Stimulated activated CD4-positive, alpha-beta T cell treated with anti-CD3 and anti-CD28 coated beads, Interleukin-2, amount 100 ng/mL, for 24 hours (primary cell): ENCODE measurements at places on chromosomes 1 and 21.

DNA sequence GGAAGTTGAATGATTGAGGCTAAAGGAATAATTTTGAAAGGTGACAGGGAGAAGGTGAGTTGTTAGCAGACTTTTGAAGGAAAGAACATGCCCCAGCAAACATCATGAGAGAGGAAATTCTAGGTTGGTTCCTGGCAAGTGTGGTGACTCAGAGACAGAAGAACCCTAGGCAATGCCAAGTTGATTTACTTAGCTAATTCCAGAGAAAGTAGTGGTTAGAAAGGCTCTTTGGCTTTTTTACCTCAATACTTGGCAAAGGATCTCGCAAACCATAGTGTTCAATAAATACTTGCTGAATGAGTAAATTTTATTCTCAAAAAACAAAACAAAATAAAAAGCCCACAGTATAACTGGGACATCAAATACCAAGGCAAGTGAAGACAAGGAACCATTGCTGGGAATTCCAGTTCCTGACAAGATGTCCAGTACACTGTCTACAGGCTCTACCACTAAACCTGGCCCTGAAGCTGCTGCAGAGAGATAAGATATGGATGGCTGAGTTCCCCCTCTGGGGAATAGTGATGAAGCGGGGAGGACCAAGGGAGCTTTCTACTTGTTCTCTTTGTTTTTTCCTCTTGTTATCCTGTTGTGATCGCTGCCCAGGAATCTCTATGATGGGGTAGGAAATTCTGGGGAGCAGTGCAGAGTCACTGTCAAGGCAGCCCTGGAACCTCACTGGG, 48.2 kb downstream of the IL12RB2 start:
- DNase-seq = no peak

GRCh38 chr21:46059195-46059594, 38.7 kb upstream of the COL6A2 start:
- DNase-seq = no peak

- DNase-seq = no peak
Measured at GRCh38 chr21:33244779-33245105, 15.0 kb downstream of the IFNAR2 start.

DNA sequence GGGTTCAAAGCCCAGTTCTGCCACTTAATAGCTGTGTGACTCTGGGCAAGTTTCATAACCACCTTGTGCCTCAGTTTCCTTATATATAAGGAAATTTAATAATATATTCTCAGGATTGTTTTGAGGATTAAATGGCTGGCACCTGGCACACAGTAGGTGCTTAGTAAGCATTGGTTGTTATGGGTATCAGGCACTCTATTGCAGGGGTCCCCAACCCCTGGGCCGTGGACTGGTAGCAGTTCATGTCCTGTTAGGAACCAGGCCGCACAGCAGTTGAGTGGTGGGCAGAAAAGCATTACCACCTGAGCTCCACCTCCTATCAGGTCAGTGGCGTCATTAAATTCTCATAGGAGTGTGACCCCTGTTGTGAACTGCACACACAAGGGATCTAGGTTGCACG, 18.5 kb downstream of the PARS2 start:
- DNase-seq = no peak

- no peak for DNase-seq
Measured at GRCh38 chr1:18422076-18422777, 58.5 kb upstream of the KLHDC7A start.

DNA sequence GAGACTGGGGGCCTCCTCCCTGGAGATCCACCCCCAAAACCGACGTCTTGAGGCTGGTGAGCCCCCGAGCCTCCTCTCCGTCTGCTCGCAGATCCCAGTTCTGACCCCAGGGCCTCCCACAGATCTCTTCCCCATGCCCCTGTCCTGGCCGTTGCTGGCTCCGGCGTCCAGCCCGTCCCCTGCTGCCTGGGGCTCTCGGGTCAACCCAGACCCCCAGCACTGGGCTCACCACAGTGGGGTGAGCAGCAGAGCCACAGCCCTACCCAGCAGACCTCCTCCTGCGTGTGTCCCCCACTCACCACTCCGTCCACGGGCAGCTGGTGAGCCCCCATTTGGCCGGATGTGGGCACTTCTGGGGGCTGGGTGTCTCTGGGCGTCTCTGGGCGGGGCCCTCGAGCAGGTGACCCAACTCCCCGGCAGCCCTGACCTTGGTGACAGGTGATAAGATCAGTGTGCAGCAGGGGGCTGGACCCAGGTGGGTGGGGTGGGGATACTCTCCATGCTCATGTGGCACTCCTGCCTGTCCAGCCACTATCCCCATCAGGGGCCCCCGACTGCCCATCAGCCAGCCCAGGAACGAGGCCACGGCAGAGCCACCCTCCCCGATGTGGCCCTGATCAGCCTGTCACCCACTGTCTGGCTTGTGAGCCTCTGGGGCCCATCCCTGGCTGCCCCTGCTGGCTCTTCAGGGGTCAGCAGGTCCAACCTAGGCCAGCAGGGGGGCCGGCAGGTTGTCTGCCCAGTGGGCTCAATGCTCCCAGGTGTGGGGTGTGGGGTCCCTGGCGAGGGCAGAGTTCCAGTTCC, 709 bp downstream of the TNFRSF14 start:
- DNase-seq = peak; percentile 42

DNA sequence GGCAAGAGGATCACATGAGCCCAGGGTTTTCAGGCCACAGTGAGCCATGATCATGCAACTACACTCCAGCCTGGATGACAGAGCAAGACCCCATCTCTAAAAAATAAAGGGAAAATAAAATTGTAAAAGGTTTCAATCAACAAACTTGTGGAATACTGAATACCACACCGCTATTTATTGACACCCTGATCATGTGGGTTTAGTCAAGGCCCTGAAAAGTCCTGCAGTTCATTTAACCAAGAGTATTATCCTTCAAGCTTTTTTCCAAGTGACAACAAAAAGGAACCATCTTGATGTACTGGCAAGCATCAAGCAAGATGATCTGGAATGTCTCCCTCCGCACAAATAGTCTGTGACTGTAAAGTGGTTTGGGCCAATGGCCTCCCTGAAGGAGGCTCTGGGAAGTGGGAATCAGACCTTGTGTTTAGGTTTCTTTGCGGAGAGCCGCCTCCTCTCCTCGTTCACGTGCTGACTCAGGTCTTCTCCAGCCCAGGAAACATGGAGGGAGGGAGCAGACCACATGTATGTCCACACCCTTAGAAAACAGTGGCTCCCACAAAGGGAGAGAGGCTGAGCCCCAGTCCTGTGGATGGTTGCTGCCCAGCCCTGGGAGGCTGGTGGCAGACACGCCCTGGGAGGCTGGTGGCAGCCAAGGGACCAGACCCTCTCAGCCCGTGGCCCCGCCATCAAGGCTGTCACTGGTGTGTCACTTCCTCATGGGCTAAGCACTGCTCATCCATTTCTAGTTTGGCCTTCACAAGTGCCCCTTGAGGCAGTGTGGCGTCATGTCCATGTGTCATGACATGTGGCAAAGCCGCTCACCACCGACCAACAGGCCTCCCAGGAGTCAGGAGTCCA, 56.7 kb downstream of the RIPK4 start:
- no peak for DNase-seq

- no peak for DNase-seq
Measured at GRCh38 chr1:47351305-47351704, 17.7 kb downstream of the CMPK1 start.

- peak; percentile 99 for DNase-seq
Measured at GRCh38 chr1:209784265-209785169, at the start of gene C1orf74. TSS of gene C1orf74 (minus strand) at chr1:209784559. CDS start at chr1:209783634, 925 bp downstream.

- no peak for DNase-seq
Measured at GRCh38 chr1:197541411-197541810, 233.9 kb downstream of the DENND1B start.

GRCh38 chr1:203410182-203410900, 59.4 kb upstream of the FMOD start:
- DNase-seq = no peak

GRCh38 chr21:28482657-28483056, 510.0 kb downstream of the LTN1 start:
- DNase-seq = no peak

DNA sequence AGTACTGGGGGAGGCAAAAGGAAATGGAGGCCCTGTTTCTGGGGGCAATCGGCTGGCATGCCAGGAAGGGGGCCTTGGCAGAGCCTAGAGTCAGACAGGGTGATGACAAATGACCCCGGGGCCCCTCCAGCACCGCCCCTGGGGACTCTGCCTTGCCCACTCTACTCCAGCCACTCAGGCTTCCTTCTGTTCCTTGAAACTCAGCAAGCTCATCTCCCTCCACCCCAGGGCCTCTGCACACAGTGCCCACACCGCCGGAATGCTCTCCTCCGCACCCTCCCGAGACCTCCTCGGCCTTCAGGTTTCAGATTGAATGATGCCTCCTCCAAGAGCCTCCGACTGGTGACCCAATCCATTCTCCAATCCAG, 122.5 kb upstream of the ZBTB40 start:
- DNase-seq = no peak

DNA sequence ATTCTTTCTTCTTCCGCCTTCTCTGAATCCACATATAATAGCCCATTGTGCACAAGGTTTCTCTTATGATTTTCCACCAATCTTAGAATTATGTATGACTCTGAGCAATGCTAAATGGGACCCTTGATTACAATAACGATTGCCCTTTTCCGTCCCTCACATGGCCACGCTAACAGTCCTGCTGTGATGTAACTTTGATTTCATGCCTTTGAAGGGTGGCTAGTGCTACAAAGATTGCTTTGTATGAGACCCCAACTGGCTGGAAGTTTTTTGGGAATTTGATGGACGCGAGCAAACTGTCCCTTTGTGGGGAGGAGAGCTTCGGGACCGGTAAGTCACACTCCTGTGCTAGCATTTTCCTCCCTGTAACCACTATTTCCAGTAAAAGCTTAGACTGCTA, 45.3 kb downstream of the PGM1 start:
- DNase-seq = no peak

GRCh38 chr1:110878591-110878990, 5.6 kb downstream of the CD53 start:
- no peak for DNase-seq

GRCh38 chr1:48017716-48018115, 20.5 kb upstream of the TRABD2B start:
- DNase-seq = no peak

DNA sequence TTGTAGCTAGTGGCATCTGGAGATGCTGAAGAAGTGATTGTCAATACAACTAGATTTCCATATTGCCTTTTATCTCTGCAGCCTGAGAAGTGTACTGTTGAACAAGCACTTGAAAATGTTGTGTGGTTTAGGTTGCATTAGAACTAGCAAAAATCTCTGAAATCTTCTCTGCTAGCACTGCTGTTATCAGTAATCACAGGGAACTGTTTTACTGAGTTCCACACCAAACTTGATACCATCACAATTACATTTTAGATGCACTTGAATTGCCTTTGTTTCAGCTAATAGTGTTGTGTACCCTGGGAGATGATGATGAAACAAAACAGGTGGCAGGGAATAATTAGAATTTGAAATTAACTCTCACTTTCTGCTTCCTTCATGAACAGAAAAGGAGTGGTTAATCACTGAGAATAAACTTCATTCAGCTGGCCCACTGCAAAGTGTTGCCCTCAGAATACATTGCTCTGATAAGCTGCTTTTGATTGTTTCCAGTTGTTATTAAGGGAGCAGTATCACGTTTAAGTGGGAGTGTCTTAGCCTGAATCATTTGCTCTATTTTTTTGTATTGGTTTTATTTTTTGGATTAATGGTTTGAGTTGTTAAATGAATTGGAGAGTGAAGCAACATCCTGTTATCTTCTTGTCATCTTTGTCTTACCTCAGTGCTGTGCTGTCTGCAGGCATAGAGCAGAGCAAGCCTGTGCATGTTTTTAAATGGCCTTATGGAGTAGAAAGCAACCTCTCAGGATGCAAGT, 13.0 kb downstream of the FAM20B start:
- DNase-seq = no peak

GRCh38 chr1:149884433-149885338, 14.7 kb upstream of the BOLA1 start:
- DNase-seq = peak; percentile 18

GRCh38 chr1:159960721-159961381, 6.8 kb upstream of the SLAMF9 start:
- no peak for DNase-seq

DNA sequence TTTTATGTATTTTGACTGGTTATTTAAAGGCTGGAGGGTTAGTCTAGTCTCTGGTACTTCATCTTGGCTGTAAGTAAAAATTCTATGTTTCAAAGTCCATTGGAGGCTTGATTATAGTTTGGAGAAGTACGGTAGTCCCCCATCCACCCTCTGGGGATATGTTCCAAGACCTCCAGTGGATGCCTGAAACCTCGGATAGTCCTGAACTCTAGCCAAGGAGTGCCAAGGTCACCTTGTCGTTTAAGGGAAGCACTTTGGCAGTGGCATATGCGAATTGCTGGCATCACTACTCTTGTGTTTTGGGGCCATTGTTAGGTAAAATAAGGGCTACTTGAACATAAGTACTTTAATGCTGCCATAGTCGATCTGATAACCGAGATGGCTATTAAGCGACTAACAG, 18.4 kb downstream of the CDC73 start:
- no peak for DNase-seq

GRCh38 chr1:51592711-51593110, 24.2 kb upstream of the OSBPL9 start:
- DNase-seq = no peak
